Progenitor cell of endocrine pancreas (in vitro differentiated cells): ENCODE measurements at places on chromosomes 7 and 10.

GRCh38 chr10:59708816-59709394 lies 745 bp downstream of the SLC16A9 start:
- peak; percentile 36 for DNase-seq

- DNase-seq: no peak
Measured at GRCh38 chr10:32000937-32001336, 55.3 kb downstream of the KIF5B start.

DNA sequence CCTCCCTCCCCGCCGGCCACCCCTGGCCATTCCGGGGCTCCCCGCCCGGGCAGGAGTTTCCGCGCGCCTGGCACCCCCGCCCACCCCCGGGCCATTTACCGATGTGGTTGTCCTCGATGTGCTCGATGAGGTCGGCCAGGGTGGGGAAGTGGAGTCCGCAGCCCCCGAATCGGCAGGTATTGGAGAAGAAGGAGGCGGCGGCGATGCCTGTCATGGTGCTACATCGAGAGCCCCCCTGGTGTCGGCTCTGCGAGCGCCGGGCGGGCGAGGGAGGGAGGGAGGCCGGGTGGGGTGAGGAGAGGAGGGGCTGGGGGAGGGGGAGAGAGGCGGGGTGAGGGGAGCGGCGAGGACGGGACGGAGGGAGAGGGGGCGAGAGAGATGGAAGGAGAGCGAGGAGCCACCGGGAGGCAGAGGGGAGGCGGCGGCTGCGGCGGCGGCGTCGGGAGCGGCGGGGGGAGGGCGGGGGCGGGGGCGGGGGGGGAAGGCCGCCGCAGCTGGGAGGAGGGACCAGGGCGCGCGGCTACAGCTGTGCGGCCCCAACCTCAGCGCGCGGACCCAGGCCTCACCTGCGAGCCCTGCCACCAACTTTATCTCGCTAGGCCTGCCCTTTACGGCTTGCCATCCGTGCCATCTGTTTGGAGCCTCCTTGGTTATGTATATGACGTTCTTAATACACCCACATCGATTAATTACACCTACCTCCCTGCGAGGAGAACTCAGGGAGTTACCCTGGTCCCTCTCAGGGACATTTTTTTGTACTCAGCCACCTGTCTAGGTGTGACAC lies at the start of gene JAZF1:
TSS of gene JAZF1 (minus strand) at position 432 of the 784 bp plus-strand sequence.
- DNase-seq: peak; percentile 56

- no peak for DNase-seq
Measured at GRCh38 chr7:25750744-25751508, 401.1 kb upstream of the NFE2L3 start.

DNA sequence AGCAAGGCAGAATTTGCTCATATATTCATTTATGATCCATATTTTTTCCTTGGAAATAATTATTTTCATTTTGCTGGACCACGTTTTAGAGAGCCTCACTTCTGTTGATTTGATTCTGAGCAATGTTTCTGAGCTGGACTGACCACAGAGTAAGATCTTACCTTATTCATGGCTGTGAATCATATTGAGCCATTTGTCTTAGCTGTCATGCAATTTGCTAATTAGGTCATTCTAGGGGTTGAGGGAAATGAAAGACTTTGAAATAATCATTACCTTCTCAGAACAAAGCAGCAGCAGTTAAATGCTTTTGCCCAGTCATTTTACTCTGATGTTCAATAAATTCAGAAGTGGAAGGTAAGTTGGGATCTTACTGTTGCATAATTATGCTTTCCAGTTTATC lies 251.4 kb downstream of the SDK1 start:
- DNase-seq: no peak

GRCh38 chr10:6713716-6714115 lies 133.6 kb upstream of the PRKCQ start:
- DNase-seq: no peak

DNA sequence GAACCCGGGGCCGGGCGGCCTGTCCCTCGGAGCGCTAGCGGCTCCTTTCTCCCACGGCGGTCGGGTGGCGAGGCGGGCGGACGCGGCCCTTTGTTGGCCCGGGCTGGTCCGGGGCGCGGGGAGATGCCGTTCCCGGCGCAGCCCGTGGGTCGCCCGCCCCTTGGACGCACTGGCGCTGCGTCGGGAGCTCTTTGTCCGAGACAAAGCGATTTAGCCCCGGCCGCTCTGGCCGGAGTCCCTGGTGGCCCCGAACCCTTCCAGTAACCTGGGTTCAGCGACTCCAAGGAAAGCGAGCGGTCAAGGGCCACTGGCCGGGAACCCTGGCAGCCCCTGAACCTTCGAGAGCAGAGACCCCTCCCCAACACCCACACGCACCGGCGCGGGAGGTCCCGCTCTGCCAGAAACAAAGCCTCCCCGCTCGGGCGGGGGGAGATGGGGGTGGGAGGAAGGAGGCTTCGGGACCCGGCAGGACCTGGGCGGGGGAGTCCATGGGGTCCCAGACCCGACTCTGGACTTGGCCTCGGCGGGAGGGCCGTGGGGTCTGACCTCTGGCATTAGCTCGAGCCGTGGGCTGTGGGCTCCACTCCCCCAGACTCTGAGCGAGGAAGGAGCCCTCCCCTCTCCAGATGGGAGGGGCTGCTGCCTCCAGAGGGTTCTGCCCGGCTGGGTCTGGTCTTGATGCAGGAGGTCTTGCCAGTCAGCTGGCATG lies 836 bp downstream of the DPYSL4 start:
- DNase-seq: no peak

DNA sequence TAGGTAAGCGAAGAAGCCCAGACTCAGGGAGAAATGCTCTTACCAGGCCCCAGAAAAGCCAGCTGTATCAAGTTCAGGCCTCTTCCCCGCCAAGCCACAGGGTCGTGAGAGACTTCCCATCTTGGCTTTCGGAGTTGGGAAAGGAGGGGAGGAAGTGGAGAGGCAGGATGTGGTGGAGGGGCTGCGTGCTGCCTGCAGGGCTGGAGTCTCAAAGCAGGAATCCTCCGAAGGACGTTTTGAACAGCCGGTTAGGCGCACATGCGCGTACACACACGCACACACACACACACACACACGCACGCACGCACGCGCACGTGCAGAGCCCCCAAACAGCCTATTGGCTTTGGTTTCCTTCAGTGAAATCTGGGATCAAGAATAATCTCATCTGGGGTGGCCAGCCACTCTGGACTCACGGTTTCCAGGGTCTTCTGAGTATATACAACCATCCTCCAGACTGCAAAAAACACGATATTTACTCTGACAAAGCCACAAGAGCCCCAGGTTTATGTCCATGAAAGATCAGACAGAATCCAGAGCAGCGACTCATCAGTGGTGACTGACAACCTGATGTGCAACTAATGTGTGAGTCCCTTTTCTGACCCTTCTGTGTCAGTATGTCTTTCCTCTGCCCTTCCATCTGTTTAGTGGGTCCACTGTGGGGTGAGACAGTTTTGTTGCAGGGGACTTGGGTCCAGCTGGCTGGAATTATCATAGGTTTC lies 115.0 kb upstream of the ZNF438 start:
- no peak for DNase-seq

DNA sequence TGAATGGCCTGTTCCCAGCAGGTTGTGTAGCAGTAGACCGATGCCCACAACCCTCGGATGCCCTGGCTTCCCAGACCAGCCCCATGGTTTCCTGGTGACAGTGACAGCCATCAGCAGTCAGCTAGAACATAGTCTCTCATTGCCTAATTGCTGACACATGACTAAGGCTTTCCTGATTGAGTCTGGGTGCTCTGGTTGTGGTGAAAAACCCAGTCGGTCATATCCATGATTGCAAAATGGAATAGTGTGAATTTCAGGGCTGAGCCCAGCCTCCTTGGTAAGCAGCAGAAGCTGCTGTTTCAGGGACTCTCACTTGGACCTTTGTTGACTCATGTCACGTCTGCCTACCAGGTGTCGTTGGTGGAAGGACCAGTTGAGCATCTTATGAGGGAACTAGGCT lies 36.6 kb downstream of the POR start:
- no peak for DNase-seq
